ENCODE measurements at places on chromosomes 4 and X.

GRCh38 chr4:10454121-10454520, 3.1 kb downstream of the ZNF518B start:
- no peak for DNase-seq

DNA sequence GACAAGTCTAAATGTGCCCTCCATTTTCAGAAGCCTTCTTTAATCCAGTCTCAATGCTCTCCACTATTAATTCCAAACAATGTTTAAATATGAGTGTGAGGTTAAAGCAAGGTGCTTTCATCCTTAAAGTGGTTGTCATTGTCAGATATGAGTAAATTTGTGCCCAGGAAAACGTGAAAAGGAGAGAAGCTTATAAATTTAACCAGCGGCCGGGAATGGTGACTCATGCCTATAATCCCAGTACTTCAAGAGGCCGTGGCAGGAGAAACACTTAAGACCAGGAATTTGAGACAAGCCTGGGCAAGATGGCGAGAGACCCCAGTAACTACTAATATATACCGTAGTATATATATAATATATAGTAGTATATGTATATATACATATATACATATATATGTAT, 270.0 kb downstream of the ARHGAP24 start:
- no peak for DNase-seq

- no peak for DNase-seq
These were observed 666 bp downstream of the CCDC158 start for GRCh38 chr4:76420188-76420761.

DNA sequence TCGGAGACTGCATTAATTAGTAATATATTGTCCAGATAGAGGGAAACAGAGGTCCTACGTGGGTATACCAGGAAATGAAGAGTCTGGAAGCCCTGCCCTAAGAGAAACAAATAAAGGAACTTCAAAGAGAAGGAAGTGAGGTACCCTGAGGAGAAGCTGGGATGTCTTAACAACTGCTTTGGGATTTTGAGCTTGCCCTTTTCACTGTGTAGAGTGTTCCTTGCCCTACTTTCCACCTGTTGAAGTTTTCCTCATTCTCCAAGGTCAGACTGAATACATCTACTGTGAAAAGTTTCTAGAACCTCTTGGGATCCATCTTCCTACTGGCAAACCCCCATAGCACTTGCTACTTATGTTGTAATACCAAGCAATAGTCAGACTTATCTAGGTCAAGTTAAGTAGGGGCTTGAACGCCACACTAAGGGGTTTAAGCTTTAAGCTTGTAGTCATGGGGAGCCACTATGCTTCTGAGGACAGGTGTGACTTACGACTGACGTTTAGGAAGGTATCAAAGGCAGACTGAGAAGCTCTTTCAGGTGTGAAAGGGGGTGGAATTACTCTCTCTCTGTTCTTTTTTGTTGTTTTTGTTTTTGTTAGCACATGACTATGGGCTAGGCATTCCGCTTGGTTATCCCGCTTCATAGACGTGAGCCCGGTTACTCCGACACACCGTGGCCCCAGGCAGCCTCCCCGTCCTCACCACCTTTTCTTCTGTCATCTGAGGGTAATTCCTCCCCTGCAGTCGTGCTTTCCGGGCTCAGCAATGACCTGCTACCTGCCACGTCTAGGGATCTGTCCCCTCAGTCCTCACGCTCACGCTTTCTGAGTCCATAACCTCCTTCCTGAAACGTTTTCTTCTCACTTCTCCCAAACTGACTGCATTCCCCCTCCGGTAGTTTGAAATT, 959 bp upstream of the REST start:
- no peak for DNase-seq

- peak; percentile 11 for DNase-seq
These were observed 77.7 kb upstream of the DCAF8L1 start for GRCh38 chrX:28058901-28059300.

- no peak for DNase-seq
These were observed 599.9 kb upstream of the IGFBP7 start for GRCh38 chr4:57710053-57710452.

All from foreskin melanocyte (primary cell).